ENCODE measurements at places on chromosomes 3 and 15.

DNA sequence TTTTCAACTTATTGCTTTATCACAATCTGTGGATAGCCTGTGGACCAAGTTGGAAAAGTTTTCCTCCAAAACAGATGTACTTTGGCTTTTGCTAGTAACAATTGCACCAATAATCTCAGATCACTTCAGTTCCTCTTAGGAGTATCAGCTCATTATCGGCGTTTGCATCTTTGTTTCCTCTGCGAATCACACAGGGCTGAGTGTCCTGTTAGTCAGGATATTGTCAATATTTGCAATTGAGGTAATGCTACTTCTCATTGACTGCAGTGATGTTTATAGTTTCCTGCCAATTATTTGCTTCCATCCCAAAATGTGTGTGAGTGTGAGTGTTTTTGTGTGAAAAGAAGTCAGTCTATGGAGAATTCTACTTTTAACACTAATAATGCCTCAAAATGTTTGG is 545.0 kb downstream of the SI start:
- no peak for DNase-seq

- DNase-seq, result no peak
These were observed 96.7 kb downstream of the SV2B start for GRCh38 chr15:91196768-91197167.

- no peak for DNase-seq
These were observed 36.8 kb downstream of the ATP1B3 start for GRCh38 chr3:141913150-141913811.

- DNase-seq, result no peak
These were observed 228.6 kb upstream of the ARRDC4 start for GRCh38 chr15:97731859-97732258.

- DNase-seq, result no peak
These were observed 17.0 kb downstream of the SUCLG2 start for GRCh38 chr3:67637255-67637900.

- DNase-seq, result no peak
These were observed 130.1 kb downstream of the IGF1R start for GRCh38 chr15:98778263-98778959.

DNA sequence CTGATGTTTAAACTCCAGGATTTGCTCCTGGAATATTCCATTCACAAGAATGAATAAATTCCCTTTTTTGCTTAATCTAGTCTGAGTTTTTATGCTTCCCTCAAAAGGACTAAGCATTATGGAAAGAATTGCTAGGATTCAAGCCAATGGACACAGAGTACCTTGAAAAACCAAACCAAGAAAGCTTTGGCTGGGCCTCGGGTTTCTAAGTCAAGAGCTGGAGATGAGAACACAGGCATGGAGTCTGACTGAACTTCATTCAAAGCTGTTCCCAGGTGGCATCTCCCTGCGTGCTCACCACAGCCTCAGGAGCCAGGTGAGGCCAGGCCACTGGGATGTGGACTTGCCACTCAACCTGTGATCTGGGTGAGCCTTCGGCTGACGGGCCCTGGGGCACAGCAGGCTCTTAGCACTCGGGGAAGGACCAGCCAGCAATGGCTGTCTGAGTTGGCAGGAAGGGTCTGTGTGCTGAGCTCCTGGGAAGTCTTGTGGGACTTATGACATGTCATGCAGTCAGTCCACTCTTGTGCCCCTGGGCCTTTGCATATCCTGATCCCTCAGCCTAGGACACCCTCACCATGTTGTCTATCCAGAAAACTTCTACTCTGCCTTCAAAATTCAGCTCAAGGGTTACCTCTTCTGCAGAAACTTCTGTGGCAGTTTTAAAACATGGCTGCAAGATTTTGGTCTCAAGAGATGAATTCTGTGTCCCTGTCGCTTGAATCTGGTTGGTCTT is 21.8 kb downstream of the CRABP1 start:
- DNase-seq, result no peak

DNA sequence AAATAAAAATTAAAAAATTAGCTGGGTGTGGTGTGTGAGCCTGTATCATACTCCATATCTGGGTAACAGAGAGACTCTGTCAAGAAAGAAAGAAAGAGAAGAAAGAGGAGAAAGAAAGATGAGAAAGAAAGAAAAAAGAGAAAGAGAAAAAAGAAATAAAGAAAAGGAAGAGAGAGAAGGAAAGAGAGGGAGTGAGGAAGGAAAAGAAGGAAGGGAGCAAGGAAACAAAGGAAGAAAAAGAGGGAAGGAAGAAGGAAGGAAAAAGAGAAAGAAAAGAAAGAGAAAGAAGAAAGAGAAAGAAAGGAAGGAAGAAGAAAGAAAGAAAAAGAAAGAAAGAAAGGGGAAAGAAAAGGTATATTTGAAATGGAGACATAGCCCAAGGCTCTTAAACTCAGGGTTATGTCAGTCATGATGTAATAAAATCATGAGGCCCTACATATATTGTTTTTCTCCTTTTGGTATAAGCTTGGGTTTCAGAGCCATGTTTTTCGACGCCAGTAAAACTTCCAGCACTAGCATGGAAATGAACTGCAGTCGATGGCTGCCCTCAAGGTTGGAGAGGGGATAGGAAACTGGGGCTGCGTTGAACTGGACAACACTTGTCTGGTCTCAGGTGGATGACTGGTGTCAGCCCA is 38.0 kb upstream of the RFTN1 start:
- no peak for DNase-seq

DNA sequence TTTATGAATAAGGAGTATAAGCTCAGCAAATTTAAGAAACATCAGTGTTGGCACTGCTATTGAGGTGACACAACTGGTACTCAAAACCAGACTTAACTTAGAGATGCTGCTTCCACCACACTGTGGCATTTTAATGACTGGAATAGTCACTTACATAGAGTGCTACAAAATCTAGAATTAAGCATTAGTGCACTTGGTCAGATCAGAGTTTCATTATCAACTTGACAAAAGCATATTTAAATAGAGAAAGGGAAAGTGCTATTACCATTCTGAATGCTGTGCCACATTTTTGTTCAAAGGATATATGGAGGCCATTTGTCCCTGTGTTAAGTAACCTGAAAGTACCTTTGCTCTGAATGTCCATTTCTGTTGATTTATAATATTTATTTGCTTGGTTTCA is 800.7 kb upstream of the ALCAM start:
- no peak for DNase-seq

GRCh38 chr3:46959161-46959511 is 17.4 kb downstream of the CCDC12 start:
- DNase-seq, result no peak

- DNase-seq, result no peak
These were observed 23.9 kb upstream of the PLSCR4 start for GRCh38 chr3:146274833-146275232.

DNA sequence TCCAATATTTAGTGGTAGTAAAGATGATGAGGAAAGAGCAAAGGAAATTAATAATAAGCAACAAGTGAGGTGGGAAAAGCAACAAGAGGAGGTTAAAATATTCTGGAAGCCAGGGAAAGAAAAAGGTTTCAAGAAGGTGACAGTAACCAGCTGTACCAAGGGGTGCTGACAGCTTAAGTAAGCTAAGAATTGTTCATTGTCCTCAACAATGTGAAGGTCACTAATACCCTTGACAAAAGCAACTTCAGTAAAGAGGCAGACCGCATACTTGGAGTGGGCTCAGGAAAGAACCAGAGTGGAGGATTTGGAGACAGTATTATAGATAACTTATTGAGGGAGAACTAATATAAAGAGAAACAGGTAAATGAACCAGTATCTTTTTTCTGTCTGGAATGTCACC is 116.2 kb downstream of the GBE1 start:
- DNase-seq, result no peak

DNA sequence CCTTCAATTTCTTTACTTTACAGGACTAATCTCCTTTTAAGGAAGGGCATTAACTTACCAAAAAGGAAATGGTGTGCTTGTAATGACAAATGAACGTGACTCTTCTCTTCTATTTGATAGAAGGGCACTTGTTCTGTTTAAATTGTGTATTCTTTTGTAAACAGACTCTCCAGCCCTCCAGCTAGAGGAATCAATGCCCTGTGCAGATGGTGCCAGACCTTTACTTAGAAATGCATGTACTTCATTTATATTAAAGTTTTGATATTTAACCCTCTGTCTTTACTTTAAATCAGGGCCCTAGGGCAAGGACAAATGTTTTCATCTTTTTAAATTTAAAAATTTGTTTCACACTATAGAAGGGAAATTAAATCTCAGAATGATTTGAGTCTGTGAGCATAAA is 355.1 kb downstream of the GBE1 start:
- no peak for DNase-seq

DNA sequence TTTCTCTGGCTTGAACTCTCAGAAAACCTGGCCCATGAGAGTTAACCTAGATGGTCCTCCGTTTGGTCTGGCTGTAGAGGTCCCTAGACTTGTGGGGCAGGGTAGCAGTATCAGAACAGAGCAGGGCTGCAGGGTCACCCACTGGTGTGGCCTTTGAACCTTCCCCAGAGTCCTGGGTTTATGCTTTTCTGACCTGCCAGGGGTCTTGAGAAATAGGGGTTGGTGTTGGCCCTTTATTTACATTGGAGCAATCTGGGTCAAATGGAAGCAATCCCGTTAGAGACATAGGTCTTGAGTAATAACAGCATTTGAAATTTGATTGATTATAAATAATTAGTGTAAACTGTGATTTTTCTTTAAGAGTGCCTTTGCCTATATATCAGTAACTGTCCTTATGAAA is 23.8 kb downstream of the DLEC1 start:
- no peak for DNase-seq

- no peak for DNase-seq
These were observed 56.2 kb upstream of the FILIP1L start for GRCh38 chr3:100170486-100170885.

DNA sequence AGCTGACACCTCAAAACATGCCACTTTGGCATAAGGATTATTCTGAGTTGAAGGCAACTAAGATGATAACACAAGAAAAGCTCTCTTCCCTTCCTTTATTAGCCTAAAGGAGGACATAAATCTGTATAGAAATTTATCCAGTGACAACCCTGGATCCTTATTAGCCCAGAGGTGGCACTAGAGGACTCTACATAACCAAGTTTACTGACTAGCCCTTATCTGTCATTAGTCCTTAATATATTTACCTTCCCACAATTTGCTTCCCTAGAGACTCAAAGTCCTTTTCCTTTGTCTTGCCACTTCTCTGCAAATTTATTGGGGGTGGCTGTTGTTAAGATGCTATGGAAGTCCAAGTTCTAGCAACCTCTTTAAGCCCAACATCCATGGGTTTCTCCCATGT is 26.7 kb downstream of the CEP70 start:
- DNase-seq, result no peak

Data from activated naive CD8-positive, alpha-beta T cell treated with anti-CD3 and anti-CD28 coated beads, Interleukin-2, amount 10 ng/mL, durations not matched to agents 7 days and 5 days (primary cell).